Epithelial cell of prostate (primary cell): ENCODE measurements at places on chromosomes 1 and 21.
A peak's percentile ranks its signal among the peaks of the same experiment; 100 is the strongest.

DNA sequence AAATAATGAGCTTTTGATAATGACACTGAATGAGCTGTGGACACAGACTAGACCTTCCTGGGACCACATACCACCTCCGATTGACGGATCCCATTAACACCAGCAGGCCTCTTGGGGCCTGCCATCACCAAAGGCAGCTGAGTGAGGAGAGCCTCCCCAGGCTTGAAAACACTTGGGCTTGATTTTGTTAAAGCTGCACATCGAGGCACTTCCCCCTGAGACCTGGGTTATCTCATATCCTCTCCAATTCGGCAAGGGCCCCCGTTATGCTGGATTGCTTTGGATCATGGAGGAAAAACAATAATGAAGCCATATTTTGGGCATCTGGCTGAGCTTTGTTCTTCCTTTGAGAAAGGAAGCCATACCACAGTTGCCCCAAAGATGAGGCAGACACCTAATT is 143.0 kb downstream of the AJAP1 start:
- DNase-seq = no peak

GRCh38 chr1:197152662-197153061 is 6.2 kb upstream of the ASPM start:
- DNase-seq = no peak

GRCh38 chr1:225987491-225988316 is 11.4 kb downstream of the SDE2 start:
- DNase-seq = no peak

DNA sequence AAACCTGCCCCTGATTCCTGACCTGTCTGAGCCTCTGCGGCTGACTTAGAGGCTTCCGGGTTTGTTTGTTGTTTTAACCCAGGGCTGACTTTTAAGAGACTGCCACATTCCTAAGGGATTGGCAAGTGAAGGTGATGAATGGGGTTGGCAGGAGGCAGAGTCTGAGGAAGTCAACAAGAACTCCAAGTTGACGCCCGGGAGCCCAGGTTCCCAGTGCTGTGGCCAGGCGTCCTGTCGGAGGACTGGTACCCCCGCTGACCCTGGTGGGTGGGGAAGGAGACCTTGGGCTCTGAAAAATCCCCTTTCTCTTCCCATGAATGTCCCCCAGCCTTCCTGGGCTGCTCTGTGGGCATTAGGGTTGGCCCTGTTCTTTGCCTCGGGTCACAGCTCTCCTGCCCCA is 19.7 kb upstream of the EPS8L3 start:
- peak; percentile 67 for DNase-seq

DNA sequence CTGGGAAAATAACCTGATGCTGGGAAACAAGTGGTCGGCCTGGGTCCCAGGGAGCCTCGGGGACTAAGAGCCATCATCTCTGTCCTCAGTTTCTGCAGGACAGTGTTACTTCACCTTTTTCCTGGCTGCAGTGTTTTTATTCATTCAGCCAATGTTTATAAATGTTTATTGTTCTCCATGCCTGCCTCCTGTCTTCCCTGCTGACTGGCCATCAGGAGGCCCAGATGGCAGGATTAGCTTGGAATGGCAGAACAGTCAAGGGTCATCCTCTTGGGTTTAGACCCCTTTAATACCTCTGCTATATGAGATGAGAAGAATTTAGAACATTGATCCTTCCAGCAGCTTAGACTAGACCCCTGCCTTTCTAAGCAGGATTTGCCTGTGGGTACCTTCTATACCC is 13.3 kb downstream of the MAPKAPK2 start:
- DNase-seq = no peak
